ENCODE measurements at places on chromosomes 16 and 17. TPM values are rescaled to one million over a fixed set of nuclear protein-coding genes. Genes with fewer than 3 reads are reported as not detected.

CCL8 gene
- 0.16 TPM for total RNA-seq

ZDHHC7 gene
- total RNA-seq: 29.1 TPM

COPS3 gene
- 61.0 TPM for total RNA-seq

TMEM235 gene
- 0.16 TPM for total RNA-seq

SLC12A3 gene
- total RNA-seq: not detected

ATAD5 gene
- 3.4 TPM for total RNA-seq

PYCARD gene
- total RNA-seq: 39.4 TPM

CLEC3A gene
- total RNA-seq: not detected

SPAG5 gene
- total RNA-seq: 30.4 TPM

TMC5 gene
- total RNA-seq: not detected

SHISA9 gene
- 0.57 TPM for total RNA-seq

TPSG1 gene
- total RNA-seq: not detected

C17orf113 gene
- total RNA-seq: 0.25 TPM

IRF8 gene
- 23.8 TPM for total RNA-seq

CBX8 gene
- total RNA-seq: 1.5 TPM

WNT9B gene
- not detected for total RNA-seq

MGAT5B gene
- total RNA-seq: 0.50 TPM

CUEDC1 gene
- total RNA-seq: 5.7 TPM

OTOP3 gene
- total RNA-seq: not detected

PPY gene
- total RNA-seq: not detected

CIBAR2 gene
- not detected for total RNA-seq

ACSF3 gene
- 18.6 TPM for total RNA-seq

WFIKKN1 gene
- not detected for total RNA-seq

SOST gene
- not detected for total RNA-seq

SMIM5 gene
- not detected for total RNA-seq

SLFN13 gene
- total RNA-seq: 6.2 TPM

FBXL20 gene
- total RNA-seq: 9.4 TPM

ZKSCAN2 gene
- total RNA-seq: 1.9 TPM

ST6GALNAC2 gene
- 0.82 TPM for total RNA-seq

MT1F gene
- 1.5 TPM for total RNA-seq

EIF3CL gene
- total RNA-seq: 87.3 TPM

SHISA6 gene
- total RNA-seq: not detected
